ENCODE measurements at places on chromosomes 7 and 10. TPM values are rescaled to one million over a fixed set of nuclear protein-coding genes. Genes with fewer than 3 reads are reported as not detected.

DNA sequence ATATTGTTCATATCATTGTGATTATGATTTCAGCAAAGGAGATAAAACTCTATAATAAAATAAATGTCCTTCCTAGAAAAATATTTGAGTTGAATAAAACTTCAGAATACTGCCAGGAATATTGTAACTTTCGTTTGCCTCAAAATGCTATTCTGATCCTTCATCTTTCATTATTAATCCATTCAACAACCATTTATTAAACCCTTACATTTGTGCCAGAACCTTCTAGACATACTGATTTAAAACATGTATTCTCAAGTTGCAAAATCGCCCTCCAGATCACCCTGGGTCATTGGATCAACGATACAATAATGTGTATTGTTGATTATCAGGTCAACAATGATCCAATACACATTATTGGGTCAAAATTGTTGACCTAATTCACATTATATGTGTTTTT is 759.8 kb downstream of the CNTNAP2 start:
- no peak overlapping the region for H3K4me3 ChIP-seq
- no peak overlapping the region for H3K27ac ChIP-seq
- no peaks in the 10 kb centered on the region for H3K4me1 ChIP-seq
- H3K36me3 ChIP-seq, result no peaks in the 10 kb centered on the region
- DNase-seq, result no peak

DNA sequence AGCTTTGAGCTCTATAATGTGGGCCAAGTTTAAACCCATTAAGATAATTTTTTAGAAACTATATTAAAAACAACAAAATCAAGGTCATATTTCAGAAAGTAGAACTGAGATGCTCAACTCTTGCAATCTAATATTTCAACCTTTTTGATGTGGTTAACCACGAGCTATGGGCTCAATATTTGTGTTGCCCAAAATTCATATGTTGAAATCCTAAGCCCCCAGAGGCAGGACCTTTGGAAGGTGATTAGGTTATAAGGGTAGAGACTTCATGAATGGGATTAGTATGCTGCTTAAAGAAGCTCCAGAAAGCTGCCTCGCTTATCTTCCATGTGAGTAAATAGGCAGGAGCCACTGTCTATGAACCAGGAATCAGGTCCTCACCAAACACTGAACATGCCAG is 284.4 kb downstream of the CRPPA start:
- no peak overlapping the region for H3K4me3 ChIP-seq
- no peaks in the 10 kb centered on the region for H3K4me1 ChIP-seq
- no peak for DNase-seq
- no peak overlapping the region for H3K27ac ChIP-seq
- no peaks in the 10 kb centered on the region for H3K27me3 ChIP-seq
- no peaks in the 10 kb centered on the region for H3K36me3 ChIP-seq

Gene RNF133
- 1.0 TPM for total RNA-seq

Gene KIN
- 13.7 TPM for total RNA-seq

DNA sequence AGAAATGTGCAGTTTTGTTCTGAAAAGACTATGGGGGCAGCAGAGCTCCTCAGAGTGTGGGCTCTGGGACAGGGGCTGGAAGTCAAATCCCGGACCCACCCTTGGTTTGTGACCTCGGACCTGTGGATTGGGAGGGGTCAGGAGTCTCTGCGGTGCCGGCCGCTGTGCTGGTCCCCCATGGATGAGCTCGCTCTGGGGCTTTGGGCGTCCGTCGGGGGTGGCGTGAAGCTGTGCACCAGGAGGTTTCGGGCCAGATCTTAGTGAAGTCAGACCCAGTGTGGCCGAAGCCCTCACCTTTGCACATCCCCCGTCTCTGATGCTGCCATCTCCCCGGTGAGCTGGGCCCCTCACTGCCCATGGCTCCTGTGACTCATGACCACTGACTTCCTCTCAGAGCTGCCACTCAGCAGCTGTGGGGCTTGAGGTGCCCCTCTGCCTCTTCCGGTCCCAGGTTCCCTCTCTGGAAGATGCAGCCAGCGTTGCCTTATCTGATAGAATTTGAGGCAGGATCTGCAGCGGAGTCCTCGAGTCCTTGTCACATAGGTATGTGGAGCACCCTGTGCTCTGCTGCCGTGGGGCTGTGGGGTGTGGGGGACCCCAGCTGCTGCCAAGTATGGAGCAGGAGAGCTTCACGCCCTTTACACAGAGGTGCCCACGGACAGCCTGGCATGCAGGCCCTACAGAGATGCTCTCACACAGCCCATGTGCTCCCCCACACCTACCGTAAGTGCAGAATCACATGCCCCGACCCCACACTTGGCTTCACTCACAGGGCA is 11.4 kb upstream of the SCART1 start:
- no peaks in the 10 kb centered on the region for H3K4me1 ChIP-seq
- H3K27ac ChIP-seq, result no peak overlapping the region
- H3K4me3 ChIP-seq, result no peak overlapping the region

Gene CYP3A7
- 0.21 TPM for total RNA-seq

Gene SFTPA1
- 10,352 TPM for total RNA-seq

Gene GIMAP5
- 31.9 TPM for total RNA-seq

DNA sequence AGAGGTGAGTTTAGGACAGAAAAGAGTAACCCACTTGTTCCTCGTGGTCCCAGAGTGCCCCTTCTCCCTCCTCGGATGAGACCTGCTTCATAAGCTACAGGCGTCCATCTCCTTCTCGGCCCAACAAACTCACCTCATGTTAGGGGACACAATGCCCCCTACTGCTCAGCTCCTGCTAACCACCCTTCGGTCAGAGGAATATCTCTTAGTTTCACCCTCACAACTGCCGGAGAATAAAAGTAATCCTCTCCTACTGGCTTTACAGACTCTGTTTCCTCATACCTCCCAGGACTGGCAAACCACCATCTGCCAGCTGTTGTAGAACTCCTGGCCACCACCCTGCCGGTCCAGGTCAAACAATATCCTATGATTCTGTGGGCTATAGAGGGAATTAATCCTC is 3.2 kb downstream of the AKR1B15 start:
- H3K4me3 ChIP-seq, result no peak overlapping the region
- H3K27ac ChIP-seq, result no peak overlapping the region
- no peak for DNase-seq
- H3K27me3 ChIP-seq, result no peaks in the 10 kb centered on the region

DNA sequence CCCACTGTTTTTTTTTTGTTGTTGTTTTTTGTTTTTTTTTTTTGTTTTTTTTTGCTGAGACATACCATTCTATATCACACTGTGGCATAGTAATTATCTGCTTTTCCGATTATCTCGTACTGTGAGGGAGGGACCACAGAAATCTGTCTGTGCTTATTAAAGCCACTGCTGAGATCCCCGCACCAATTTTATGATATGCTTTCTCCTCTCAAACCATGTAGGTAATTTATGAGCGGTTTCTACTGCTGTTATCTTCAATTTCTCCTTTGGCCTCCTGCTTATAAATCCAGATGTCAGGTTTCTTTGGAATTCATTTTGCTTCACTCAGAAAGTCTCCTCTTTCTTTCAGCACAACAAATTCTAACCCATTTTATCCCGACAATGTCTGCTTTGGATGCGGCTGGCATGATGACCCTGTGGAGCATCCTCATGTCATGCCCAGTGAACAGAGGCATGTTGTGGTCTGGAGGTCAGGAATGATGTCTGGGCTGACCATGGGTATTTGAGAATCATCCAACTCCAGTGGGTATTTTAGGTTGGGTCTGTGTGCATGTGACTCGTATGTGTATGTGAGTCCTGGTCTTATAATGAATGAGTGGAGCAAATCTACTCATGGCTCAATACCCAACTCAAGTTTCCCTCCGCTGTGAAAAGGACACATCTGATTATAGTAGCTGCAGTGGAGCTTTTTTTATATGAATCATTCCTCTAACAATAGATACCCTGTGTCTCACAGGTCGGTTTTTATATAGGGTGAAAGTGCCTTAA is 213.4 kb downstream of the GALNT17 start:
- no peak overlapping the region for H3K4me3 ChIP-seq
- no peak for DNase-seq
- H3K36me3 ChIP-seq, result no peaks in the 10 kb centered on the region

DNA sequence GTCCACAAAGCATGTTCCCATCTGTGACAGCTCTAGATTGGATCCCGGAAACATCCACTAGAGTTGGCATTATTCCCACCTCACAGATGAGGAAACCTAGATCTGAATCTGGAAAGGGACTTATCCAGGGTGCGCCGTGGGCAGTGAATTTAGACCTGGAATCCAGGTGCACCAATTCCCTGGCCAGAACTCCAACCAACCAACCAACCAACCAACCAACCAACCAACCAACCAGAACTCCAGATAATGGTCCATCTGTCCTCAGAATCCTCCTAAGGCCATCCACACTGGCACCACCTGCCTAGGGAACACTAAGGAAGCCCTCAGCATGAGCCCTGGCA is 42.0 kb upstream of the ZMIZ1 start:
- no peak overlapping the region for H3K27ac ChIP-seq
- H3K36me3 ChIP-seq, result no peaks in the 10 kb centered on the region
- H3K4me1 ChIP-seq, result peaks cover 4% of the 10 kb centered on the region
- no peak for DNase-seq
- no peak overlapping the region for H3K4me3 ChIP-seq

Gene LRMDA
- 29.9 TPM for total RNA-seq

DNA sequence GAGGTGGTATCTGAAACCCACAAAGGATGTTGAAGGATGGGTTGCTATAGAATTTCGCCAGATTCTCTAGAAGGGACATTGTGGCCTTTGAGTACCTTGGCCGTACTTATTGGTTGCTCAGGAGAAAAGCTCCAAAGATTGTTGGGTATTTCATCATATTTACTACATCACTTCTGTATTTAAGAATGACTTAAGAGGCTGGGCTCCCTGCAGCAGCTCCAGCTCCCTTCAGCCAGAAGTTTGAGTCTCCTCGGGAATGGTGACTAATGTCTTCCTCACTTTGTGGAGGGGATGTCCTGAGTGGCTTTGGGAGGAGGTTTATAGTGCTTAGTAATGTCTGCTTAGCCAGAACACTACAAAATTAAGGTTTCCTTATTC is 18.1 kb downstream of the MINDY4 start:
- DNase-seq, result no peak
- peaks cover 7% of the 10 kb centered on the region for H3K4me1 ChIP-seq

Gene DDX50
- 29.3 TPM for total RNA-seq

DNA sequence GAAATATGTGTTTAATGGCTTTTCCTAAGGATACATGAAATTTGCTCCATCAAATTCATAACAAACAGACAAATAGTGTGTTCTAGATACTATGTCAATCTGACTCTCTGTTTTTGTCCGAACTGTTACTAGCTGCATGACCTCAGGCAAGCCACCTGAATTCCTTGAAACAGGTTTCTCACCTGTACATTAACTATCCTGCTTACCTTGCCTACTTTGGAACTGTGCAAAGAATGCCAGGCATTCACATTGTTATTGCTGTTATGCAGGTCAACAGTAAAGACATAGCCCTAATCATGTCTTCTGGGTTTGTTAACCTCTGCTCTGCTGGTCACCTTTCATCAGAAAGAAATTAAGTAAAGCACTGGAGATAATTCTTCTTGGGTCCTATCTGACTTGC is 1283.9 kb upstream of the CELF2 start:
- DNase-seq, result no peak
- H3K27me3 ChIP-seq, result no peaks in the 10 kb centered on the region
- no peak overlapping the region for H3K4me3 ChIP-seq
- no peak overlapping the region for H3K27ac ChIP-seq
- H3K4me1 ChIP-seq, result no peaks in the 10 kb centered on the region

- H3K4me1 ChIP-seq, result peaks cover 24% of the 10 kb centered on the region
- H3K4me3 ChIP-seq, result no peak overlapping the region
- no peaks in the 10 kb centered on the region for H3K36me3 ChIP-seq
Measured at GRCh38 chr10:10824591-10825148, 193.0 kb upstream of the CELF2 start.

DNA sequence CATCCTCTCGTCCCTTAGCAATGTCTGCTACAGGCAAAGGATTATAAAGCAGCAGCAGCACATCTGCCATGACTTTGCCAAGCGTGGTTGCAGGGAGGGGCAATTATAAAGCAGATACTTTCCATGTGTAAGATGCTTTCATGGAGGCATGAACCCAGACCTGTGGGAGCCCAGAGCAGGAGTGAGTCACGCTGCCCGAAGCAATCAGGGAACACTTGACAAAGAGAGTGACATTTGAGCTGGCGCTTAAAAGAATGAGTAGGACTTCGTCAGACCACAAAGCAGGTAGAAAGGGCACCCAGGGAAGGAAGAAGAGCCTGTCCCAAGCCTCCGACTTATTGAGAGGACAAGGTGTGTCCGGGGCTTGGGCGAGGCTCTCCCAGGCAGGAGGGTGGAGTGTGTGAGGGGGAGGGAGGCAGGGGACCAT is 147.2 kb downstream of the MYOF start:
- no peak overlapping the region for H3K4me3 ChIP-seq
- H3K4me1 ChIP-seq, result no peaks in the 10 kb centered on the region
- DNase-seq, result no peak
- H3K27ac ChIP-seq, result no peak overlapping the region
- H3K36me3 ChIP-seq, result peaks cover 85% of the 10 kb centered on the region
- H3K27me3 ChIP-seq, result no peaks in the 10 kb centered on the region

DNA sequence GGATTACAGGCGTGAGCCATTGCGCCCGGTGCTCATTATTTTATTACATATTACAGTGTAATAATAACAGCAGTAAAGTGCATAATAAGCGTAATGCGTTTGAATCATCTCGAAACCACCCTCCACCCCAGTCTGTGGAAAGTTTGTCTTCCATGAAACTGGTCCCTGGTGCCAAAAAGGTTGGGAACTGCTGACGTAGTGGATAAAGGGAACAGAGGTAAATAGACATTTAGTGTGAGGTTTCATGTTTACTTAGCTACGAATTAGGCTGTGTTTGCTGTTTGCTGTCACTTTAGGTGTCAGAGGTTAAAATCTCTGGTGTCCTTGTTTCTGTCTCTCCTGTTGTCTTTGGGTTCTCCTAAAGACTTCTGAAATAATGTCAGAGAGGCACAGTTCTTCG is 60.3 kb upstream of the SLC39A12 start:
- no peaks in the 10 kb centered on the region for H3K36me3 ChIP-seq
- no peak for DNase-seq
- H3K4me1 ChIP-seq, result no peaks in the 10 kb centered on the region
- H3K27ac ChIP-seq, result no peak overlapping the region
- no peak overlapping the region for H3K4me3 ChIP-seq

DNA sequence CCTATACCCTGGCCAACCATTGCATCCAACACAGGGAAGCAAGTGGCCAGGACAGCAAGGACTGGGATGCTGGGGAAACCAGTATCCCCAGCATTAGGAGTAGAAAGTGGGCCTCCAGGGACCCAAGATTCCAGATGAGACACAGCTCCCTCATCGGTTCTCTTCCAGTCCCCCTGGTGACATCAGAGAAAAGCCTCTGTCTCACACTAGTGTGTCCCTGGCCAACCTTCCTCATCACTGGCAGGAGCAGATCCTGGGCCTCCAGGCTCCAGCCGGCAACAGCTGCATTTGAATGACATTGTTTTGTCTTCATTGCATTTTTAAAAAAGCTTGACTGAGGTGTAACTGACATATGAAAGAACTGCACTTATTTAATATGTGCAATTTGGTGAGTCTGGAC is 177.3 kb upstream of the LYZL2 start:
- peak overlapping the region; percentile 11 for H3K27ac ChIP-seq
- no peak for DNase-seq
- H3K27me3 ChIP-seq, result no peaks in the 10 kb centered on the region
- H3K36me3 ChIP-seq, result no peaks in the 10 kb centered on the region
- no peak overlapping the region for H3K4me3 ChIP-seq
